NCI-H146 (cell line): ENCODE measurements at places on chromosomes 7 and 10.

- DNase-seq: no peak
Observed at GRCh38 chr7:148260599-148260998, 330.0 kb upstream of the C7orf33 start.

- DNase-seq: peak; percentile 16
Observed at GRCh38 chr10:127354992-127355391, 158.6 kb upstream of the INSYN2A start.

- no peak for DNase-seq
Observed at GRCh38 chr7:102132209-102132752, 154.4 kb upstream of the SH2B2 start.

DNA sequence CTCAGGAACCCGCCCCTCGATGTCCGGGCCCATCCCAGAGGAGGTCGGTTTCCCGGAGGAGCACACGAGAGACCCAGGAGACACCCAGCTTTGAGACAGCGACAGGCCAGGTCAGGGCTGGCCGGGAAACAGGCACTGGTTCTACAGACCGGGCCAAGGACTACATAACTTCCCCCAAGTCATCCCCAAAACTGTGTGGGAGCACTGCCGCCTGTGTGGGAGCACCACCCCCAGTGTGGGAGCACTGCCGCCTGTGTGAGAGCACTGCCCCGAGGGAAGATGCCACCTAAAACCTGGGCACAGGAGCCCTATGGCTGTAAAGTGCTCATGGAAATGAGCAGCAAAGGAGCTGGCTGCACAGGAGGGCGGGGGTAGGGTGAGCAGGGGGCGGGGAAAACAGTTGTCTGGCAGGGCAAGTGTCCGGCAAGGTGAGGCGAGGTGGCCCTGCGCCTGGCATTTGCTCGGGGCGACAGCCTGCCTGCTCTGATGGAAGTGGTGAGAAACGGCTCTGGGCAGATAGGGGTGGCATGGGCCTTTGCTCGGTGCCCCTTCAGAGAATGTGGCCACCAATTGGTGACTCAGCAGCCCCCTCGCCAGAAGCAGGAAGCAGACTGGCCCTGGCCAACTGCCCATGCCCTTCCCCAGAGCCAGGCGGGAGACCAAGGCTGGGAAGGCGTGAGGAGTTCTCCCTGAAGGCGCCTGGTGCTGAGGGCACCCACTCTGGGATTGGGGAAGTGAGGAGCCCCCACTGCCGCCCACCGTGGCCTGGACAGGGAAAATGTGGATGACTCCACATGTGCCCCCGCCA is 26.2 kb downstream of the PAPOLB start:
- no peak for DNase-seq

DNA sequence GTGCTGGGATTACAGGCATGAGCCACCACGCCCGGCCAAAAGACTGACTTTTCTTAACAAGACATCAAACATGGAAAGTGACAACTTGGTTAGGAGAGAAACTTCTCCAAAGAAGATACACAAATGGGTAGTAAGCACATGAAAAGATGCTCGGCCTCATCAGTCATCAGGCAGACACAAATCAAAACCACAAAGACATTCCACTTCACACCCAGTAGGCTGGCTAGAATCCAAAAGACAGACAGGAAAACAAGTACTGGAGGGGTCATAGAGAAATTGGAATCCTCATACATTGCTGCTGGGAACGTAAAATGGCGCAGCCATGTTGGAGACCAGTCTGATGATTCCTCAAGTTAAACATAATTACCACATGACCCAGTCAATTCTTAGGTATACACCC is 16.4 kb downstream of the SEPHS1 start:
- no peak for DNase-seq

DNA sequence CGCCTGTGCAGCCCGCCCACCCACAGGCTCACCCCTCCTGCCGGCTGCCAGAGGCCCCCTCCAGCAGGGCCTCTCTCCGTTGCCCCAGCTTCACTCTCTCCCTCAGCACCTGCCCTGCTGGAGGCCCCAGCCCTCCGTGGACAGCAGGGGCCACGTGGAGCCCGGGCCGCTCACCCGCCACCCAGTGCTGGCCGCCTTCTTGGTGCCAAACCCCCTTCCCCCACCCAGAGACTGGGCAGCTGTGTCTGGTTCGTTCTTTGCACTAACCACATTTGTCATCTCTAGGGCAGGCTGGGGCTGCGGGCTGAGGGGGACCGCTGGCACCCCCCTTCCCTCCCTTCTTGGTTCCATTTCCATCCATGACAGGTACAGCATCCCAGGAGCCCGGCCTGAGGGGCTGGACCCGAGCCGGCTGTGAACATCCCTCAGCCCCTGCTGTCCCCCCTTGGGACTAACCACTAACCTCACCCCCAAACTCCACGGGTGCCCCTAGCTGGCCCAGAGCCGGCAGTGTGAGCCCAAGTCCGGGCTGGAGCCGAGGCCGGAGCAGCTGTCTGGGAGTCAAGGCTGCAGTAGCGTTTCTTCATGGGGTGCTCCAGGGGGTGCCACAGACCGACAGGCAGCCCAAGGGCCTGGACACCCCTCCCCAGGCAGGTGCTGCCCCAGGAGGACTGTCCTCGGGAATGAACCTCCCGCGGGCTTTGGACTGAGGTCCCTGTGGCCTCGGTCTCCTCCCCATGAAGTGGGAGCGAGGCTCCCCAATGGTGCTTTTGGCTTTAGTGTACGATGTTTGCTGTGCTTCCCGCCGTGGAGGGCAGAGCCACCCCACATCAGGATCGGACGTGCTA is 25.5 kb upstream of the AMZ1 start:
- DNase-seq: no peak

DNA sequence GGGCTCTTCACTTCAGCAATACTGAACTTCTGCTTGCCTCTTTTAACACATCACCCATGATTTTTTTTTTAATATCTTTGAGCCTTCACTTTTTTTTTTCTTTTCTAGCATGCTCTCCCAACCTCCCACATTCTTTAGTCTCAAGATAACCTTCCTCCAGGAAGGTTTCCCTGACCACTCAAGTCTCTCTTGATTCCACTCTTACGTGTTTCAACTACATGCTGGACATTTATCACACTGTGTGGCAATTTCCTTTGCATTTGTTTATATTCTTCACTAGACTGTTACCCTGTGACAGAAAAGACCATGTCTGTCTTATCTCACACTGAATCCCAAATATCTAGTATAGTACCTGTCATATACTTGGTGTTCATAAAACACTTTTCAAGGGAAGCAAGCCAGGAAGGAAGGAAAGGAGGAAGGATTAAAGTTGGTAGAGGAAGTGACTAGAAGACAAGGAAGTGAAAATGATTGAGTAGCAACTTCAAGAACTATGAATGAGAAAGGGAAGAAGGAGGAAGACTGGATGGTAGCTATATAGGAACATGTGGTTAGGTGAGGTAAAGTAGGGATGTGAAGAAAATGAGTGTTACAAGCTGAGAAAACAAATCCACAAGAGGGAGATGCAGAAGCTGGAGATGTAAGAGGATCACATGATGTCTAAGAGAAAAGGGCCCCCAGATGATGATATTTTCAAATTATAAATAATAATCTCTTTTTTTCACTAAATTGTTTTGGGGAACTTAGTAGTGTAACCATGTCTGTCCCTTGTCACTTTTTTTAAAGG is 40.4 kb downstream of the IFIT5 start:
- DNase-seq: no peak

DNA sequence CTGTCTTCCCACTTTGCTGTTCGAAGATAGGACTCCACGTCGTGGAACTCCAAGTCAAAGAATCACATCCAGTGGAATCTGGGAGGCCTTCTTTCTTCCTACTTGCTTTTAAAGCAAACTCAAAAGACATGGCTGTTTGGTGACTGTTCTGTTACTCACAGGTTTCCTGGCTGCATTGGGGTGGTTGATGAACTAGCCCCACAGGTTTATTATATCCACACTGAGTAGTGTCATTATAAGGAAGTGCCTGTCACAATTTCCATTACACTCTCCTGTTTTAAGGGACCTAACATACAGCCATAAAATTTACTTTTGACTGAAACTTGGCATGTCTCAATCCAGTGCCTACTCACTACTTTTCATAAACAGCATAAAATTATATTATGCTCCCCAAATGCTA is 287.3 kb upstream of the SP4 start:
- DNase-seq: no peak

- no peak for DNase-seq
Observed at GRCh38 chr7:115869190-115869589, 161.4 kb downstream of the TFEC start.

- peak; percentile 80 for DNase-seq
Observed at GRCh38 chr7:108455551-108455997, 662 bp downstream of the NRCAM start.

DNA sequence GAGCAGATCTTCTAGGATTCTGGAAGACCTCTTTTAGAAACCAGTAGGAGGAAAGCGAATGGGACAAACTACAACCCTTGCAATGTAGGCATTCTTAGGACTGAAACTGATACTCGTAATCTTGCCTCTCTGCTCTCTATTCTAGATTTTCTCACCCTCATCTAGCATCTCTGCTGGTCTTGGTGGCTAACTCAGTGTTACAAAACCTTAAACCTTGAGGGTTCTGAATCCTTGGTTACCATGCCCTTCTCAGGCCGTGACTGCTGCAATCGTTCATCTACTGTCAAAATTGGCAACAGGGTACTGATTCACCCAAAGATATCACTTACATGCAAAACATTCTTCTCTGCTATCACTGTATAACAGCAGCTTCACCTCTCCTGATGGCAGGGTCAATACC is 55.2 kb downstream of the SAMD9 start:
- no peak for DNase-seq

- DNase-seq: no peak
Observed at GRCh38 chr7:36707465-36707864, 16.8 kb downstream of the AOAH start.

DNA sequence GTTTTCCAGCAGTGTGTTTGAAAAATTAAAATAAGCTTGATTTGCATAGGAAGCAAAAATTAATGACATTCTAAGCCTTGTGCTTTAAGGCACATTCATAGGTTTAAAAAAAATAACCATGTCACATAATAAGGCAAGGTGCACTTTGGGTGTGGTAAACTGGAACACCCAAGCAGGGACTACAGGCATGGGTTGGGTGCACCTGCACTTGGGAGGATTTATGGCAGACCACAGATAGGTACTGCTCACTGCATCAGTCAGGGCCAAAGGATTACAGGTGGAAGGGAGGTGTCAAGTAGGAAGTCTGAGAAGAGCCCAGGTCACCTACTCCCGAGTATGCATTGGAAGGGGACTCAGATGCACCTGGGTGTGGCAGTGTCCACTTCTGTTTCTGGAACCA is 753.7 kb downstream of the SUGCT start:
- no peak for DNase-seq

GRCh38 chr7:149883048-149883438 is 9.3 kb downstream of the ATP6V0E2 start:
- no peak for DNase-seq

DNA sequence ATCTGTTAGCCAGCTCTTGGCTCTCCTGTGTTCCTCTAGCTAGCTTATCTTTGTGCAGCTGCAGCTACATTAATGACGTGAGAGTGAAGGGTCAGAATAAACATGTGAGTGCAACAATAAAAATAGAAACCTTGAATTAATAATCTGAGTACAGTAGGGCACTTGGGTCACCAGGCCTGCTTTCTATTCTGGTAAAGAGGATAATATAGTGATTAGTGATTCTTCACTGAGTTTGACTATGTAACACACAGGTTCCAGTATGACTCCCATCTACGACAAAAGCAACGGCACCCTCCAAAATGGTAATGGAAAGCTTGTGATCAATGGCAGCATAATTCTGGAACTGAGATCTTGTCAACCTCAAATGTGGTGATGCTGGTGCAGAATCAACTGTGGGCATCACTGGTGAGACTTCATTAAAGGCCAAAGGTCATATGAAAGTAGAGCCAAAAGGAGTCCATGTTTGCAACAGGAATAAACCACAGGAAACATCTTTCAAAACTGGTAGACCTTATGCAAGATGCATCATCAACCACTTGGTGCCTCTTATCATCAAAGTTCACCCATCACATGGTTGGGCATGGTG is 77.6 kb downstream of the NRBF2 start:
- DNase-seq: no peak

GRCh38 chr10:122001698-122002097 is 12.7 kb downstream of the TACC2 start:
- DNase-seq: no peak

GRCh38 chr7:26686448-26686981 is 177.9 kb downstream of the SKAP2 start:
- DNase-seq: peak; percentile 59

GRCh38 chr7:102389810-102390209 is 6.4 kb upstream of the PRKRIP1 start:
- DNase-seq: no peak
